Omental fat pad (tissue), 4 donors: ENCODE measurements at places on chromosomes 6 and 20. TPM values are rescaled to one million over a fixed set of nuclear protein-coding genes. Genes with fewer than 3 reads are reported as not detected.

Gene CST2
- total RNA-seq, result 0.93 TPM

Gene ADGRF5
- total RNA-seq, result 80.2 TPM

Gene LST1
- 34.2 TPM for total RNA-seq

- DNase-seq, result no peak
Measured at GRCh38 chr6:159398633-159399032, 229.4 kb downstream of the FNDC1 start.

DNA sequence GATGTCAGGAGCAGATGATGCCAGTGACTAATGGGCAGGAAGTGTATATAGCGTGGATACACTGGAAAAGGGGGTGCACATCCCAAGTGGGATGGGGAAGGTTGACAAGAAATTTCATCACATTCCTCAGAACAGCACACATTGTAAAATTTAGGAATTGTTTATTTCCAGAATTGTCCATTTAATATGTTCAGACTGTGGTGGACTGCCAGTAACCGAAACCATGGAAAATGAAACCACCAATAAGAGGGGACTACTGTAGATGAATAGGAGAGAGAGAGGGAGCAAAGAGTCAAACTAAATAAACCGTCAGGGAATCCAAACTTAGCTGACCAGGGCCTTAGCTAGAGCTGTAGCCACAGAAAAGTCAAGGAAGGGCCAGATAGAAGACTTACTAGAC is 164.4 kb upstream of the PRDM1 start:
- DNase-seq, result no peak
